ENCODE measurements at places on chromosomes 12 and 14.

DNA sequence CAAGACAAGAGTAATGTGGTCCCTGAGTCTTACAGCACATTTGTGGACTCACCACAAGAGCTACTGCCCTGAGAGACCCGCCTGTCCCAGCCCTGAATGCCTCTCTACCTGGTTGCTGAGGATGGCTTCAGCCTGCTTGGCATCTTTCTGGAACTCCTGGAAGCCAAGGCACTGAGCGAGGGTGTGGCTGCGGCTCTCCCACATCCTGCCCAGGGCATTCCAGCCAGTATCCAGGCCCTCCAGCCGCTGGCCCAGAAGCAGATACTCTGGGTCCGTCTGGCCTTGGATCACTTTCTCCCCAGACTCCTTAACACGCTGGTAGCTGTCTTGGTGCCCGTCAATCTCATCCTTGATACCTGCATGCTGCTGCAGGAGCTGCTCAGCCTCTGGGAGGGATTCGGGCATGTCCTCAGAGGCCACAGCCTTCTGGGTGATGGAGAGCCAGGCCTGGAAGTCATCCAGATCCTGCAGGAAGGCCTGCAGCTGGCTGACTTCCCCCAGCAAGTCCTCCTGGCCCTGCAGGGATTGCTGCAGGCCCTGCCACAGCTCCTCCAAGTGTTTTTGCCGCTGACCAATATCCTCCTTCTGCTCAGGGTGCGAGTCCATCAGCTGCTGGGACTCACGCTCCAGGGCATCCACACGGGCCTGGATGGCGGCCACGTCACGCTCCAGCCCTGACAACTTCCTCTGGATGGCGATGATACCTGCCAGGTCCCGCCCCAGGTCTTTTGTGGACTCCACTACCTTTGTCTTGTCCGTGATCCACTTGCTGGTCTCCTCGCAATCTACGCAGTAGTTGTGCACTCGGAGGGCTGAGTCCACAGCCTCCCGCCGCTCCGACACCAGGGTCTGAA, 82.3 kb downstream of the PLEKHG3 start:
- no peak for DNase-seq

DNA sequence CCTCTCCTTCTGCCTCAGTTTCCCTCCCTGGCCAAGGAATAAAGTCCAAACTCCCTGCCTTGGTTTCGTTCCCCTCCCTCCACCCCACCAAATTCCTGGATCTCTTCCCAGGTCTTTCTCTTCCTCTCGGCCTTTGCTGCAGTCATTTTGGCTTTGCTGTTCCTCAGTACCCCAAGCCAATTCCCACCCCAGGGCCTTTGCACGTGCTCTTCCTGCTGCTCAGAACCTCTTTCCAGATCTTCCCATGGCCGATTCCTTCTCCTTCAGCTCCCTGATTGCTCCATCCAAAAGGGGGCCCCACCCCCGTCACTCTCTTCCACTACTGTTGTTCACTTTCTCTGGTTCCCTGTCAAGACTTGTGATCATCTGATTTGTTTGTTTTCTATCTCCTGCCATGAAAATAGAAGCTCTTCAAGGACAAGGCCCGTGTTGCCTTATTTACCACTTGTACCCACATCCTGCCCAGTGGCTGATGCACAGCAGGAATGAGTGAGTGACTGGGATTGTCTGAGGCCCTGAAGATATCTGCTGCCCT, 3.1 kb downstream of the HNF1A start:
- DNase-seq = no peak

- DNase-seq = no peak
Observed at GRCh38 chr12:127667131-127667685, 599.8 kb upstream of the TMEM132C start.

GRCh38 chr14:44846232-44846824, 115.4 kb downstream of the KLHL28 start:
- DNase-seq = no peak

Measured in activated naive CD4-positive, alpha-beta T cell treated with Interleukin-2 at 50 U/mL for 16 hours (primary cell).